ENCODE measurements at places on chromosomes 3 and 15.

DNA sequence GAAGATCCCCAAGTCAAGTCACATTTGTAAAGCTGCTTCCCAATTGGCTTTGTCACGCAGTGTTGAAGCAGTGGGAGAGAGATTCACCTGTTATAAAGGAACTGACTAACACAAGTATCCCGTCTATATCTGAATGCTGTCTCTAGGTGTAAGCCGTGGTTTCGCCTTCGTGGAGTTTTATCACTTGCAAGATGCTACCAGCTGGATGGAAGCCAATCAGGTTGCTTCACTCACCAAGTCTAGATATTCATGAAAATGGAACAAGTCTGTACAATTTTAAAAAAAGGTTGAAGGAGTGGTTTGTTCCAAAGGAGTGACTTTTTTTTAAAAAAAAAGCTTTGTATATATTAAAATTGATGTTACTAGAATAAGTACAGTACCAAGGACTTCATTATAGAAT lies 11.7 kb downstream of the RBM5 start:
- DNase-seq = no peak

DNA sequence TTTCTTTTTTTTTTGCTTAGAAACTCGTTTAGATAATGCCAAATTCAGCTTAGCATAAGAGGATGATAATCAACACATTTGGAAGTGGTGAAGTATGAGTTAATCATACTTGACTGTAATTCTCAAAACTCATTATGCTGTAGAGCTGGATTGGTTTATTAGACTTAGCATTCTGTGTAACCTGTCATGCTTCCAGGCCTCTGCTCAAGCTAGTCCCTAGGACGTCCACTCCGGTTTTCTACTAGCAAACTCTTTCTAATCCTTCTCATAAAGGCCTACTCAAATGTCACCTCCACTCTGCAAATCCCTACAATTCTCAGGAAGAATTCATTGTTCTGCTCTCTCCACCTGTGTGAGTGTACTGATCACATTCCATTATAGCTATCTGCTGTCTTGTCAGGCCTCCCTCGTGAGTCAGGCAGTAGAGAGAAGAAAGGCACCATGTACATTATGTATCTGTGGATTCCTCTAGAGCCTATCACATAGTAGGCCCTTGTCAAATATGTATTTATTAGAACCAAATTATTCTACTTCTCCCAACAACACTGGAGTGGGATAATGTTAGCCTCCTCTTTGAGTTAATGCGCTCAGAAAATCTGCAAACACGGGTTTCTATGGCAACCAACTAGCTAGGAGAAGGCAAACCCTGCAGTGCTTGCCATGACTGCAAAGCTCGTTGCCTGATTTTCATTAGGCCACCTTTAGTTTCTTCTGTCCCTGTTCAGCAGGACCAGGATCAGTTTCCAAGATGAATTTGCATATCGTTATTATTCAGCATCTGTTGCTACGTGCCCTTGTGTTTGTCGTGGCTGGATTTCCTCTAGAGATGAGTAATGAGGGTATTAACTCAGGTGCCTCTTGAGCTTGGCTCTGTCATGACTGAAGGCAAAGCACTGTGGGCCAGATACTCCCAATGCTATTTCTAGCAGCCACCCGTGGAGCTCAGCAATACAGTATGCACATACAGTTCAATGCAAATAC lies 30.7 kb downstream of the ATP13A5 start:
- no peak for DNase-seq

DNA sequence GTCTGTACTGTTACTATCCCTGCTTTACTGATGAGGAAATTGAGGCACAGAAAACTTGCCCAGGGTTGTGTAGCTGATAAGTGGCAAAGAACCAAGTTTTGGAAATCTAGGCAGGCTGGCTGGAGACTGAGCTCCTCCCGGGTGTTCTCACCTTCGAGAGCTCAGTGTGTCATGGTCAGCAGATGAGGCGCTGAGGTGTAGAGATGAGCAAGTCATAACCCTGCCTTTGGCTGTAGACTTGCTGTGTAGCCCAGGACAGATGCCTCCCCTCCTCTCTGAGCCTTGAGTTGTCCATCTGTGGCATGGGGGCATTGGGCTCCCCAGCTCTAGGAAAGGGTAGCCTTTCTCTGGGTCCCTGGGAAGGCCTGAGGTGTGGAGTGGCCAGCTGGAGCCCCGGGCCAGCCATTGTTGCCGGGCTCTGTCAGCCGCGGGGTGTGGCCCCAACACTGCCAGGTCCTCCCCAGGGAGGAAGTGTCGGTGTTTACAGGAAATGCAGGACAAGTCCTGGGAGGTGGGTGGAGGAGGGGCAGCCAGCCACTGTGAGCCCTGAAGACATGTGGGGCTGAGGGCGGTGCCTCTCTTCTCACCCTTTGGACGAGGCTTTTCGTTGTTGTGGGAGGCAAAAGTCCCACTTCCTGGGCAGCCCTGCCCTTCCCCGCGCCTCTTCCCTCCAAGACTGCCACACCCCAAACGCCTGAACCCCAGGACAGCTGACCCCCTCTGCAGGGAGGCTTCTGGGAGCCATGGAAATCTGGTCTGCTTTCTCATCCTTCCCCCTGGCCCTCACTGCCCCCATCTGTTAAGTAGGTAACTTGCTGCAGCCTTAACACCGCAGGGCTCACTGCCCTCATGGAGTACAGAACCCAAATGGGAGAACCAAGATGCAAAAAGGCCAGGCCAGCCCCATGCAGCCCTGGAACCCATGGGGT lies 29.1 kb downstream of the FGD5 start:
- no peak for DNase-seq

DNA sequence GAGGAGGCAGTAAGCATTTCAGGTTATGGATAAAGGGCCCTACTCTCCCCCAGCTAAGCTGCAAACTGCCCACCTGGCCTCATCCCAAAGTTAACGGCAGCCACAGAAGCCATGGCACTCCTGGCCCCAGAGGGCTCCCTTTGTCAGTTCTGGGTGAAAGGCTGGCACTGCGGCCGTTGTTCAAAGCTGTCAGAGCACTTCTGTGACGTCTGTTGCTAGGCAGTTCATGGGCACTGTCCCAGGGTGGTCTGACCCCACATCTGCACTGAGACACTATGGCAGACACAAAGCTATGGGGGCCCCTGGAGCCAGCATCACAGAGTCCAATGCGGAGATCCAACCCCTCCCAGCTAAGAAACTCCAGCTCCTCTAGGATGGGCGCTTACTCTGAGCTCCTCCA lies 30.0 kb downstream of the TLE3 start:
- no peak for DNase-seq

GRCh38 chr15:63491979-63492378 lies 12.4 kb upstream of the USP3 start:
- DNase-seq = no peak

GRCh38 chr15:59694779-59695178 lies 5.7 kb upstream of the BNIP2 start:
- no peak for DNase-seq

DNA sequence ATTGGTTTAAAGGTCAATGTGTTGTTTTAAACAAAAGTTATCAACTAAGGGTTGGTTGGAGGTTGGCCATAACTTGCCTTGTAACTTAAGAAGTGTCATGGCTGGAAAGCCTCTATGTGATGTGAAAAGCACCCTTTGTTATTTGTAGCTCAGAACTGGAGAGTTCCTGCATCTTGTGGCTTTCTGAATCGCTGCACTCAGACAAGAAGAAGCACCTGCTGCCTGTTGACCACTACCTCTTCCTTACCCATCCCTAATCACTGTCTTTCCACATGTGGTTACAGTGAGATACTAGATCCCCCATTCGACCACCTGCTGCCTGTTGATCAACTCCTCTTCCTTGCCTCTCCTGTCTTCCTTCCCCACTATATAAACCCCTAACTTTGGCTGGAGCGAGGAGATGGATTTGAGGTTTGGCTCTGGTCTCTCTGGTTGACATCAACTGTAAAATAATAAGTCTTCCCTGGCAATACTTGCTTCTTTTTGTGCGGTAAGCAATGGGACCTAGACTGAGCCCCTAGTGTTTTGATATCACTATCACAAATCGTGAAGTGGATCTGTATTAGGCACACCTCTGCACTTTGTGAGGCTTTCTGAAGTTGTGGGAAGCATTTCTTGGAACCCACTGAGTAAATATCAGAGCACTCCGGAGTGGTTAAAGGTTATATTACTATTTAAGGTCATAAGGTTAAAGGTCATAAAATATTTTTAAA lies 13.8 kb downstream of the RPL39L start:
- no peak for DNase-seq

DNA sequence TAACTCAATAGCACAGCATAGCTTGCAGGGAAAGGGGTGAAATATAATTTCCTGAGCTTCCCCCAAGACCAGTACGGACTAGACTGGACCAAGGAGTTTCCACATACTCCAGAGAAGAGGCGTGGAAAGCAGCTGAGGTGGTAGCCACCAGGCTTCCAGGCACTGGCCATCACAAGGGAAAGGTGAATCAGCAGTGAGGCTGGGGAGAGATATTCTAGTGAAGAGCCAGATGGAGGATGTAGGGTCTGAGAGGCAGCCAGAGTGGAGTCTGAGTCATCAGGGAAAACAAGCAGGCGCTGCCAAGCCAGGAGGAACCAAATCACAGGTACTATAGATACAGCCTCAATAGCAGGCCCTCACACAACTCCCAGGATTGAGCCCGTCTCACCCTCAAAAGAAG lies 9.6 kb upstream of the RASA2 start:
- DNase-seq = peak; percentile 45

DNA sequence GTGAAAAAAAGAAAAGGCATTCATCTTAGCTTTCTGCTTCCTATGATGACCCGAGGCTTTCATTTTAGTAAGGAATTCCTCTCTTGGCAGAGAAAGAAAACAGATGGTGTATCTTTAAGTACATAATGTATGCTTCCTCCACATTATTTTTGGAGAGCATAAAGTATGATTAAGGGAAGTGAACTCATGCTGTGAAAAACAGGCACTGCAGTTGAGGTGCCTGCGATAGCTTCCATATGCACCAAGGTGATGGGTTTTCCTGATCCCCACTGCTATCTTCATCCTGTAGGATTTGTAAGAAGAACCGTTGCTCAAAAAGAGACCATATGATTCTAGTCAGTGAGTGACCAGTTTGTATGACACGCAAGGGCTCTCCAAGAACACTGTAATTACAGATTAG lies 411.5 kb upstream of the MCTP2 start:
- DNase-seq = no peak

DNA sequence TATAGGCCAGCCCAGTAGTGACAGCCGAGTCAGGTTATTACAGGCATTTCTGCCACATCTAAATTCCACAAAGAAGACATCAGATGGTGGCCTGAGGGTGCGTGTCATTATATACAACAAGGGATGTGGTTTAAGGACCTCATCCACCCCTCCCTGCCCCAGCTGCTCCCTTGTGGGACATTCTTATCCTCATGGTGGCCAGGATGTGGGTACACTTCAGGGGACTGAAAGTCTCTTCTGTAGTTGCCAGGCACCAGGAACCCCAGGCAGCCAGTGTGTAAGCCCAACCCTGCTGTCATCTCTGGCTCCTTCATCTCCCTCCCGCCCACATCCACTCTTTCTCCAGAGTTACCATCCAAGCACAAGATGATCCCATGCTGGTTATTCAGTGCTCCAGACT lies 224.9 kb upstream of the TOPAZ1 start:
- no peak for DNase-seq

DNA sequence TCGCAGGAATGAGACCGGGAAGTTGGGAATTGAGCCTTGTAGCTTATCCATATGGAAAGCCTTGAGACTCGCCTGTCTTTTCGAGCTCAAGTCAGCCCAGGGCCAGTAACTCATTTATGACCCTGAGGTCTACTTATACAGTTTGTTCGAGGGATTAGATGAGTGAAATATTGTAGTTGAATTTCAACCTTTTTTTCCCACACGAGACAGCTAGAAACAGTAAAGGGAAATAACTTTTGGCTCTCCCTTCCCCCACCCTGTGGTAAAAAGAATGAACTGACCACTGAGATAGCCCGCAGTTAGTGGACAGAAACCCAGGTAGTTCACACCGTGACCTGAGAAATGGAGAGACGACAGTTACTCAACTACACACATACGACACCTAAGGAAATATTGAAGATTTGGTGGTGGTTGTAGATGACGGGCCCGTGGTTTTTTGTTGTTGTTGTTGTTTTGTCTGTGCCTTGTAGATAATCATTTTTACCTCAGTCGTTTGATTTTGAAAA lies 841 bp downstream of the EIF3J start:
- no peak for DNase-seq

GRCh38 chr3:184169896-184170875 lies 4.5 kb upstream of the AP2M1 start:
- no peak for DNase-seq

GRCh38 chr15:75887178-75887577 lies 16.5 kb upstream of the FBXO22 start:
- no peak for DNase-seq

DNA sequence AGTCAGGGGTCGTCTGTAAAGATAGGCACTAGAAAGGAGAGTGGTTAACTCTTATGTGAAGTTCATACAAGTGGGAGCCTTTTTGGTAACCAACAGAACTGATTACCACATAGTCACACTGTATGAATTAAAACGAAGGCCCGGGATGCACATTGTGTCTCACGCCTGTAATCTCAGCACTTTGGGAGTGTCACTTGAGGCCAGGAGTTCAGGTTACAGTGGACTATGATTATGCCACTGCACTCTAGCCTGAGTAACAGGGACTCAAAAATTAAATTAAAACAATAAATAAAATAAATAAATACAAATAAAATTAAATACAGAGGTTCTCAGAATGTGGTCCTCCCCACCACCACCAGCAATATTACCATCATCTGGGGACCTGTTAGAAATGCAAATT lies 467 bp downstream of the DNAAF4 start:
- DNase-seq = no peak

All from HTR-8/SVneo (cell line).